NB4 (cell line): ENCODE measurements at places on chromosomes 4 and X.
A peak's percentile ranks its signal among the peaks of the same experiment; 100 is the strongest.

- DNase-seq = no peak
Measured at GRCh38 chrX:46547857-46548256, 2.6 kb upstream of the ZNF674 start.

- peak; percentile 27 for DNase-seq
Measured at GRCh38 chr4:110484767-110485166, 8.8 kb downstream of the ENPEP start.

- no peak for DNase-seq
Measured at GRCh38 chr4:109301651-109302360, 652 bp downstream of the COL25A1 start.

DNA sequence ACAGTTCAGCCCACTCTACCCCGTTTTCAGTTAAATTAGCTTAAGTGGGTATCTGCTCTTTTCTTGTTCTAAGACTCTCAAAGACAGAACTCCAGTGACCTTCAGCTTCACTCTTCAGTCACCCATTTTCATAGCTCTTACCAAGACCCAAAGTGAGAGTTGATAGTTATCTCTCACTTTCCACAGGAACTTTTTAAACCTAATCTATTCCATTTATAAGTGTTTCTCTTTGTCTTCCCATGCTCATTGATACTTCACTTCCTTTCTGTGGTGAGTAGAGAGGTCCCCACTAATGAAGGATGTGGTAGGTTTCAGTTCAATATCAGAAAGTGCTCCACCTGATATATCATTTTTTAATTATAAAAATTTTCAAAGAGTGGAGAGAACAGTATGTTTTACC, 33.4 kb downstream of the COX18 start:
- DNase-seq = no peak

DNA sequence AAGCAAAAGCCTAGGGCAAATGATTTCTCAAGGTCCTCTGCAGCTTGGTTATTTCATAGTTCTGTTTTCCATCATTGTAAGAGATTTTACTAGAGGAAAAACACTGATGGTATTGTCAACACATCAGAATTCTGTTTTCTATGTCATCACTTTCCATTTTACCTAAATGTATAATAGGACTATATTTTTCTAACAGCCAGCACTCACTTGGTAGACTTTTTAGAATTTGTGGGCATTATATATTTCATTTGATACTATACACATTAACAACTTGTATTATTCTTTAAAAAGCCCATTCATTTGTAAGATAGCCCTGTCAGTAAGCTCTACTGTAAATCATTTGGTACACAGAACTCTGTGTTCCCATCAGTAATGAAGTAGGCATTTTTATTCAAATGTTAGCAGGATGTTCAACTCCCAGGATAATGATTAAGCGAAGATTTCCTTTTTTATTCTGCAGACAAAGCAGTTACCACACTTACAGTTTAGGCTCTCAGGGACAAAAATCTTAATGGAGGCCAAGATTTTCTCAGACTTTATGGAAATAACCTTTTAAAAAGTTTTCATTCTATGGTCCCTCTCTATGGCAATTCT, 143.6 kb upstream of the TEX13C start:
- DNase-seq = no peak

DNA sequence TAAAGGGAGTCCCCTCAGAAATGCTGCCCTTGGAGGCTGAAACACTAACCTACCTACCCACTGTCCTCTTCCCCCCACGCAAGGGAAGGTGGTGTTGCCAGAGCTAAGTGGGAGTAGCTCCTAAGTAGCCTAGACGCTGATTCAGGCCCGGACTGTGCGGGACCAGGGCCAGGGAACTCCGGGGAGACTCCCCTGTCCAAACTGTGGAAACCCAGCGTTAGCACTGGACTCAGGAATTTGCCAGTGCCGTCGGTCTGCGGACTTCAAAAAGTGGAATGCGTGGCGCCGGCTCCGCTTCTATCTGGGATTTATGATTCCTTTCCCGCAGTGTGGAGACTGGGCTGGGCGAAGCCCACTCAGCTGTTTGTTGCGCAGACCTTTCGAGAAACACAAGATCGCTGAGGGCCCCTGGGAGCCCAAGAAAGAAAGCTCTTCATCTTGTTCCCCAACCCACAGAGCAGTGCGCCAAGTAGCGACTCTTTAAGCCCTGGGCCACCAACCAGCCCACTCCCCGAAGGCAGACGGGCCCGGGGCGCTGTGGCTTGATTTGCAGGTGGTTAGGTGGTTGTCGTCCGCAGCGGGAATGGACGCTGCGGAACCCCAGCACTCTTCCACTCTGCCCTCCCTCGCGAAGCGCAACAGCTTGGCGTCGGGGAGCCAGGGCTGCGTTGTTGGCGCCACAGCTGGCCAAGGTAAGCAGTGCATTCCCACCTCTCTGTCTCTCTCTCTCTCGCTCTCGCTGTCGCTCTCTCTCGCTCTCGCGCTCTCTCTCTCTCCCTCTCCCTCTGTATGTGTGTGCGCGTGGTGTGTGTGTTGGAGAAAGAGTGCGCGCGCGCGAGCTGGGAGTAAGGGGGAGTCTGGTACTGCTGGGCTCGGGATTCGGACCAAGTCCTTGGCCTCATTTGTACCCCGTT, 2.0 kb downstream of the TMEM255A start:
- DNase-seq = peak; percentile 68

GRCh38 chr4:88706574-88706973, 8.9 kb upstream of the NAP1L5 start:
- peak; percentile 3 for DNase-seq

DNA sequence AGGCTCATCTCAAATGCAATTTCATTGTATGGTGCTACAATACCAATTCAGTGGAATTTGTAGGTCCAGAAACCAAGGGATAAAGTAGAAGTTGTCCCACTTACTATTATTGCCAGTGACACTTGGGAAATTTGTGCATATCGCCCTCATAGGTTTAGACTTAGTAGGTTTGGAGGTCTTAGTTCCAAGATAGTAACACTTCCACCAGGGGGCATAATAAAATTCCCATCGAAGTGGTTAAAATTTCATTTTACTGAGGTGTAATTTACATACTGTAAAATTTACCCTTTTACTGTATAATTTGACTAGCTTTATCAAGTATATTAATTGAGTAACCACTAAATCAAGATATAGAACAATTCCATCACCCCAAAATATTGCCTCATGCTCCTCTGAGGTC, 174.6 kb downstream of the INPP4B start:
- DNase-seq = no peak
